ENCODE measurements at places on chromosomes 1 and 21.
A peak's percentile ranks its signal among the peaks of the same experiment; 100 is the strongest.

DNA sequence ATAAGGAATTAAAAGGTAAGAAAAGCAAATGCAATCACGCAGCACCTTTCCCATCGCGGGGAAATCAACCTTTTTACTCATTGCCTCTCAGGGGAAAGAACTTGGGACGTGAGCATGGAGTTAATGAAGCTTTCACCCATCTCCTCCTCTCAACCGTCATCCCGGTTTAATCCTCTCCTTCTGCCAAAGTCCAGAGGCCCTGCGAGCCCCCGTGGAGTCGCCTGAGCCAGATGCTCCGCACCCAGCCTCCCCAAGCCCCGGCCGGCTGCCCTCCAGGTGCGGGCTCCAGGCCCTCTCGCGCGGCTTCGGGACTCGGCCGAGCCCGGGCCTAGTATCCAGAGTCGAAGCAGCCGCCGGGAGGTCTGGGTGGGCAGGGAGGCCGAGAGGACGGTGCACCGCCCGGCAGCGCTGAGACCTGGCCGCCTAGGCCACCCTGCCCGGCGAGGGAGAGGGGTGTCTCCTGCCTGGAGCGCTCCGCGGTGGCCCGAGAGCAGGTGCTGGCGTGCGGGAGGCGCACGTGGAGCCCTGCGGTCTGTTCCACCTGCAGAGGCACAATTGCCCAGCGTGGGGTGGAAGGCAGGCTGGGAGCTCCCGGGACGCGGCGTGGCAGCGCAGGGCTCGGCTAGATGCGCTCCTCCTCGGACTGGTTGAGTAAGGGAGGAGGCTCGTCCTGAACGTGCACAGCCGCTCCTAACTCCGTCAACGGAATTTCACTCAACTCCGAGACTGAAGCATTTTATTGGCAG, 218.5 kb downstream of the SDCCAG8 start:
- DNase-seq = no peak

DNA sequence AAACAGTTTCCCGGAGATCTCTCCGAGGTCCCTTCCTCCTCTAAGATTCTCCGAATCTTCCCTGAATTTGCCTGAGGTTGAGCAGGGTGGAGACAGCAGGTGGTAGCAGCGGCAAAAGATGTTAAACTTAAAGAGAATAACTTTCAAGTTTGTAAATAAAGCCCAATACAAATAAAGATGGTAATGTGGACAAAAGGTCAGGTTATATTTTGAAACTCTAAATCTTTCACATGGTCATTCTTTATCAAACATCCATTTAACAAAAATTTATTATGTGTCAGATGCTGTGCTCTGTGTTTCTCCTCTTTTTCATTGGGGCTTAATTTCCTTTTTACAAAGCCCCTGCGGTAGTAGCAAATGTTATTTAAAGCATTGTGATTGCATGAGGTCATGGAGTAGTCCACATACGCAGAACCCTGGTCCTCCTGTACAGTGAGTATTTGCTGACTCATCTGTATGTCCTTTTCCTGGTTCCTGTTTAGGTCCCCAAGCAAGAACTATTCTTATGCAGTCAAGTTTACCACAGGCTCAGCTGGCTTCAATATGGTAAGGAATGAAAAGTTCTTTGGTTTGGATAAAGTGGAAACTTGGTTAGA, 119.2 kb downstream of the ITSN1 start:
- DNase-seq = peak; percentile 87

GRCh38 chr1:91833946-91834345, 52.0 kb downstream of the TGFBR3 start:
- DNase-seq = no peak

- no peak for DNase-seq
Measured at GRCh38 chr1:230142608-230143210, 75.7 kb downstream of the GALNT2 start.

GRCh38 chr1:188023206-188023605, 1194.5 kb downstream of the PLA2G4A start:
- DNase-seq = no peak

- no peak for DNase-seq
Measured at GRCh38 chr21:46610018-46610701, 5.3 kb upstream of the S100B start.

DNA sequence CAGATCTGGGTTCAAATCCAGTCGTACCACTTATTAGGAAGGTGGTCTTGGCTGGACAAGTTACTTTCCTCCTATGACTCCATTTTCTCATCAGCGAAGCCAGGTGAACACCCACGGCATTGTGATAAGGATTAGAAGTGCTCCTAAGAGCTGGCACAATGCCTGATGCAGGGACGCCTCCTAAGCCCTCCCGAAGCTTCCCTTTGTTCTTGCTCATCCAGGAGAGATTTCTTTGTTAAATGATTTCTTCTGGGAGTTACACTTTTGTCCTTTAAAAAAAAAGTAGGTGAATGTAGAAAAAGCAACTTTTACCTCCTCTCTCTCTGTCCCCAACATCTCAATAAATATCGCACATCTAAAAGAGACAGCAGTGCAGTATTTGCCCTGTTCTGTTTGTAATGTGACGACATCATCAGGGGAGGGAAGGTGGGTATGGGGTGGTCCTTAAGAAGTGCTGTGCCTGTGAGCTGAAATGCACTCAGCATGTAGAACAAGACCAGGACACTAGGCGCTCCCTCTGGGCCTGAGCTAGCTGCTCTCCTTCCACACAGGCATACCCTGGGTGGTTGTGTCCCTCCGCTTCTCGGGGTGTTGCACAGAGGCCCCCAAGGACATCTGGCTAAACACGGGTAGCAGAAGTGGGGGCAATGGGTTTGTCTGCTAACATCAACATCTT, 43.9 kb downstream of the SUSD4 start:
- DNase-seq = no peak

DNA sequence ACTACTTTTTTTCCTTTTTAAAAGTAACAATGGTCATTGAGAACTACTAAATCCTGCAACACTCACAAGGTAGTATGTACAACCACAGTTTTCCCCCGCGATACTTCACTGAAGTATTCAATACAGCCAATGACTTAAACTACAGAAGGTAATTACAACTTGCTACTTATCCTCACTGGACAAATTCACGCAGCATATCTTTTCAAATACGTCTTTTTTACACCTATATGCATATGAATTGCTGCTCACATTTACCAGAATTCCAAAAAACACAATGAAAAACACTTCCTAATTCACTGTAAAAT, 12.4 kb downstream of the NRIP1 start:
- no peak for DNase-seq

DNA sequence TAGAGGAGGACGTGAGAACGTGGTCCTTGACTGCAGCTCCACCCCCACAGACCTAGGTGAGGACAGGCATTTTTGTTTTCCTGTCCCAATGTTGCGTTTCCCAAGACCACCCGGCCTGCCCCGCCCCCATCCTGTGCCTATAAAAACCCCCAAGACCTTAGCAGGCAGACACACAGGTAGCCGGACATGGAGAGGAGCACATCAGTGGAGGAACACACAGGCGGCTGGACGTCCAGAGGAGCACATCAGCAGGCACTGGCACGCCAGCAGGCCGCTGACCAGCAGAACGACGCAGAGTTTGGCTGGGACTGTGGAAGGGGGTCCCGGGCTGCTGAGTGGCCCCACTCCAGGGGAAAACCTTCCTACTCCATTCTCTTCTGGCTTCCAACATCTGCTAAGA, 12.7 kb upstream of the HMGCL start:
- DNase-seq = no peak

- DNase-seq = no peak
Measured at GRCh38 chr1:117638759-117639158, 32.9 kb downstream of the TENT5C start.

- no peak for DNase-seq
Measured at GRCh38 chr1:118291661-118292060, 106.6 kb upstream of the SPAG17 start.

DNA sequence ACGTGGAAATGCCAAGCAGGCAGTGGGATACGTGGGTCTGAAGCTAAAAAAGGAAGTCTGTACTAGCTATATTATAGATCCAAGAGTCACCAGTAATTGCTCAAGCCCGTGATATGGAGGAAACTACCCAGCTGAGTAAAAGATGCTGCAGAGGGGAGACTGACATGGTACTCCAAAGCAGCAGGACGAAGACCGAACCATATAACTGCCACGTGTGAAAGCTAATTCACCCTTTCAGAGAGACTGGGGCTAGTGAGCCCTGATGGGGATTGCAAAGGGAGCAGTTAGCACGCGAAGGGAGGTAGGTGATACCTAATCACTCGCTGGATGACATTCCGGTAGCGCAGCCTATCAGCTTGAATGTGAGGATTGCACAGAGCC, 316 bp downstream of the AP4B1 start:
- no peak for DNase-seq

DNA sequence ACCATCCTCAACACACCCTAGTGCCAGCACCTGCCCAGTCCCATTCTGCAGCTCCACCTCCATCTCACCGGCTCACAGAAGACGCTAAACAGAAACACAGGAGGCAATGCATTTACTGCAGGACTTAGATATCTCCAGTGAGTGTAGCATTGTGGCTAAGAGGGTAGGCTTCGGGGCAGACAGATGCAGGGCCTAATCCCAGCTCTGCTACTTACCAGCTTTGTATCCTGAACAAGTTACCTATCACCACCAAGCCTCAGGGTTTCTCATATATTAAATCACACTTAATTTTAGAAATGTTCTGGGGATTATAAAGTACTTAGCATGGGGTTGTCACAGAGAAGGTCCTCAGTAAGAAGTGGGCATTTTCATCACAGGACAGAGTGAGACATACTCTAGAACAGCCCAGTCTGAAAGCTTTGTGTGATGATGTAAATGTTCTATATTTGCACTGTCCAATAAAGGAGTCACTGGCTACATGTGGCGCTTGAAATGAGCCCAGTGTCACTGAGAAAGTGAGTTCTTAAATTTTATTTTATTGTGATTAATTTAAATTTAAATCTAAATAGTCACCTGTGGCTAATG, 149.3 kb upstream of the C8B start:
- DNase-seq = no peak

DNA sequence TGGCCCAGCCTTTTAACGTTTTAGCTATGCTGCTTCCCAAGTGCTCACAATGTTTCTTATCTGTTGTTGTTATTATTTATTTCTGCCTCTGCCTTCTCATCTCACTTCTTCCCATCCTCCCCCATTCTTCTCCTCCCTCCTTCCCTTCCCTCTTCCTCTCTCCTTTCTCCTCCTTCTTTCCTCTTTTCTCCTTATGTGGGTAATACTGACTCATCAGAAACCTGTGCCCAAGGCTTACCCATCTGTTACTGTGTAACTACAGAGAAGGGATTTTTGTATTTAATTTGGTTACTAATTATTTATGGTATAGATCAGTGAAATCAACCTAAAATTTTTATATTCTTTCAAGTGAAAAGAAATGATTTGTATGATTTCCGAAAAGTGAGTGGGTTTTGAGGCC, 120.3 kb downstream of the KCNK2 start:
- no peak for DNase-seq

GRCh38 chr1:44220755-44221154, 7.5 kb downstream of the DMAP1 start:
- DNase-seq = no peak

DNA sequence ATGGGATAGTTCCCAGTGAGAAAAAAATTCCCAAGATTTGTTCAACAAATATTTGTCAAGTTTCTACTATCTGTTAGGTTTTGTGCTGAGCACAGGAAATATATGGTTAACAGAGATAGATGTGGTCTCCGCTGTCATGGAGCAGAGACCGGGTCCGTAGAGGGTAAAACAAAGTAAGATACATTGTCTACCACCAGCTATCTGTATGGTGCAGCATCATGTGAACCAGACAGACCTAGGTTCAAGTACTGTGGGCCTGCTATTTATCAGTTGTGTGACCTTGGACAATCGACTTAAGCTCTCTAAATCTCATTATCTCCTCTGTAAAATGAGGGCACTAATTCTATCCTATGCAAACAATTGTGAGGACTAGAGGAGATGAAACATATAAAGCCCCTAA, 109.8 kb downstream of the DUSP10 start:
- DNase-seq = no peak

DNA sequence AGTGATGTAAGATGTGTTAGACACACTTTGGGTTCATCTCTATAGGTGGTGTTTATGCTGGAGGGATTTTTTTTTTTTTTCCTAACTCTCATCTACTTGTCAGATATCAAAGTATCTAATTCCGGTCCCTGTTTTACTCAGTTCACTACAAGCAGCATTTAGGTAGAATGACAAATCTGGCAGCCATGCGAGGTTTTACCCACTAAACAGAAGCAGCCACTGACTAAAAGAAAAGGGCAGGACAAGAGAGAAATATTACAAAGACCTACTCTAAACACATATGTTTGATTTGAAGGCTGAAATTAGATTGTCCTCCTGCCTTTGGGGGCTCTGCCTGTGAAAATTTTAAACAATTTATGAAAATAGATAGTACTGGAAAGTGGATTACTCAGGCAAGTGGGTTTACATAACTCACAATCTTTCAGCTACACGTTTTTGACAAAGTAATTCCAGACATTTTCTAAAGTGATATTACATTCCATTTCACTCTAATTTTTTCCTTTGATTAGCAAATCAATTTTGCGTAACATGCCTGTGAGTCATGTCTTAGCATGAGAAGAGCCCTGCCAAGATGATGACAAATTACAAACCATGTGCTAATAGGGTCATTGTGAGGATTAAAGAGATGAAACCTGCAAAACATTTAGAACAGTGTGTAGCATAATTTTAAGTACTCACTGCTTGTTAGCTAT, 172.6 kb downstream of the PLA2G4A start:
- DNase-seq = peak; percentile 49

- no peak for DNase-seq
Measured at GRCh38 chr1:28516518-28516956, 10.7 kb downstream of the RCC1 start.

DNA sequence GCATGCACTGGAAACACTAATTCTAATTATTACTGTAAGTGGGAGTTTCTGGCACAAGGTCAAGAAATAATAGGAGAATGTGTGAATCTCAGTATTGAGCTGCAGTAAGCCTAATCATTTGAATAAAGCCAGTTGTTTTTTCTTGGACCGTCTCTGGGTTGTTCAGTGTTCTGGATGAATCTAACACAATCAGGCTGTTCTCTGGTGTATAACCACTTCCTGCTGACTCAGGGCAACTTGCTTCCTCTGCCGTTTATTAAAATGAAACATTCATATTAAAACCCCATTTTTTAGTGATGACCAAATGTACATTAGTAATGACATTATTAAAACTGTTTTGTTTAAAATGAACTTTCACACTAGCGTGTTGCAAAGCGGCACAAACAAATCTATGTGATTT, 273.1 kb upstream of the SNX7 start:
- DNase-seq = no peak

DNA sequence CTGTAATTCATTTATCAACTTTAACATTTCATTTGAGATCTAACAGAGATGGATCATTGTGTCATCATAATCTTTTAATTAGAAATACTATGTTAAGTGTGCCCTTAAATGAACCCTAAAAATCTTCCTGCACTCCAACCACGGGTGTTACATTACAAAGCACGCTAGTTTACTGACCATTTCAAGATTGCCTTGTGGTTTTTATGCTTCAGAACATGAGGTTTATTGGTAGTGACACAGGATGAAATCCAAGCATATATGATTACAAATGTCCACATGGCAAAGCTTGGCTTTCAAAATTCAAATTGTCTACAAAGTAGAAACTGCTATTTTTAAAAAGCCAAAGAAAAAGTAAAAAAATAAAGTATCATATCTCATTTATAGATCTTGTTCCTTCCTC, 190.4 kb upstream of the USP25 start:
- no peak for DNase-seq
